ENCODE measurements at places on chromosomes 3 and 15.

- DNase-seq = peak; percentile 10
Observed at GRCh38 chr3:182909318-182910040, 70.9 kb downstream of the DCUN1D1 start.

DNA sequence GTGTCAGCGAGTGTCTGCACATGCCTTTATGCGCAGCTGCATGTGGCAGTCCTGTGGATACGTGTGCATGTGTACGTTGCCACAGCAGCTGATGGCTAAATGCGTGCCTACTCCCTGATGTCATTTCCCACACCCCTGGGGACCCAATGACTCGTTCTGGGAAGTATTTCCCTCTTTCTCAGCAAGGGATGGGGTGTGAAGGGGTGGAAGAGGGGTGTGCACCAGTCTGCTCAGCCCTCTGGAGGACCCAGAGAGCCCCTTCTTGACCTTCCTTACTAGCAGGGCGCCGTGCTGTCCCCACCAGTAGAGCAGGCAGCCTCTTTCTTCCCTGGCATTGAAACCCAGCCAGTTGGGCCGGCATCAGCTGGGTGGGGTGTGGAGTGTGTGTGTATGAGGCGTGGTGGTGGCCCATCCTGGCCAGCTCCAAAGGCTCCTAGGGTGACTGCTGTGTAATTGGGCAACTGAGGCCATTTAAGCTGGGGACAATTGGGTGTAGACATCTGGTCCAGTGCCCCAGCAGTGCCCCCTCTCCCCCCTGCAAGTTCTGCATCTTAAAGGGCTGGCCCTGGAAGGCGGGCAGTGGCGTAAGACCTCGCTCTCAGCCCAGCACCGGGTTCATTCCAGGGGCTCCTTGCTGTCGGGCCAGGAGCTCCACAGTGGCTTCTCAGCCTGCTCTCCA lies 19.2 kb downstream of the SNX33 start:
- peak; percentile 96 for DNase-seq

GRCh38 chr15:41904541-41905005 lies 10.7 kb upstream of the SPTBN5 start:
- DNase-seq = peak; percentile 80

GRCh38 chr3:101848754-101849713 lies at the start of gene NFKBIZ:
Gene NFKBIZ (plus strand): TSS chr3:101849514. CDS start chr3:101849629, 115 bp downstream.
- DNase-seq = peak; percentile 91

DNA sequence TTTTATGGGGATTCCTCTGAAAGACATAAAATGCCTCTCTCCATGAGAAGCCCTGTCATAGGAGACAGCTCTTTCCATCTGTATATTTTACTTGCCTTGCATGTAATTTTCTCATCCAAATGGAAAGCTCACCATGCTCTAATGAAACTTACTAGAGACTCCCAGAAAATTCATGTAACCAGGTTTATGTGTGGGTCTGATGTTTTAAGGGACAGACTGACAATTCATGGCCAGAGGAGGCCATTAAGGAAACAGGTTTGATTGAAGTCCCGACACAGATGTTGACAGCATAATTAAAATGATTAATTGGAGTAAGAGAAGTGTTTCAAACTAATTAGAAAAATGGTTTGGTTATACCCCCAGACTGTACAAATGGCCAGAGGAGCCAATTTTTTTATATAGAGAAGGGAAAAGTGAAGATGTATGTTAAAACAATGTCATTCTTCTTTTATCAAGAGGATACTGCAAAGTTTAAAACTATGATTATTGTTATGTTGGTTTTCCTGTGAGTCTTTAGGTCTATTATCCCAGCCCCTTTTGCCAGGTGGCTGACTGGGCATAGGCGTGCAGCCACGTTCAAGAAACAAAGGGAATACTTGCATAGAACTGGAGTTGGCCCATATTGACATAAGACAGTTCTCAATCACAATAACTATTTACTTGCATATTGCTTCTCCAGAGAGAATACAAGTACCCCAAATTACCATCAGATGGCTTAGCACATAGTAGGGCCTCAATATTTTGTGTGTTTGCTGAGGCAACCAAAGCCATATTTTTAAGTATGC lies 64.8 kb downstream of the RBMS3 start:
- no peak for DNase-seq

DNA sequence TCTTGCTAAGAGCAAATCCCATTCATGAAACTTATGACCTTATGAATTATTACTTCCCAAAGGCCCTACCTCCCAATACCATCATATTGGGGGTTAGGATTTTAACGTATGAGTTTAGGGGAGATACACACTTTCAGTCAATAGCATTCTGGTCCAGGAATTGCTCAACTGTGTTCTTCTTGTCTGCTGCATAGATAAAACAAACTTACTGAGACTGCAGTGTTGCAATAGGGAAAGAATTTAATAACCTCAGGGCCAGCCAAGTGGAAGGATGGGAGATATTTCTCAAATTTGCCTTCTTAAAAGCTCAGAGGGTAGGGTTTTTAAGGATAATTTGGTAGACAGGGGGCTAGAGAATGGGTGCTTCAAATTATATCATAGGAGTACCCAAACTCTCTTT lies 625.8 kb downstream of the OTOL1 start:
- DNase-seq = no peak

GRCh38 chr3:49004352-49005302 lies 2.6 kb upstream of the WDR6 start:
- no peak for DNase-seq

DNA sequence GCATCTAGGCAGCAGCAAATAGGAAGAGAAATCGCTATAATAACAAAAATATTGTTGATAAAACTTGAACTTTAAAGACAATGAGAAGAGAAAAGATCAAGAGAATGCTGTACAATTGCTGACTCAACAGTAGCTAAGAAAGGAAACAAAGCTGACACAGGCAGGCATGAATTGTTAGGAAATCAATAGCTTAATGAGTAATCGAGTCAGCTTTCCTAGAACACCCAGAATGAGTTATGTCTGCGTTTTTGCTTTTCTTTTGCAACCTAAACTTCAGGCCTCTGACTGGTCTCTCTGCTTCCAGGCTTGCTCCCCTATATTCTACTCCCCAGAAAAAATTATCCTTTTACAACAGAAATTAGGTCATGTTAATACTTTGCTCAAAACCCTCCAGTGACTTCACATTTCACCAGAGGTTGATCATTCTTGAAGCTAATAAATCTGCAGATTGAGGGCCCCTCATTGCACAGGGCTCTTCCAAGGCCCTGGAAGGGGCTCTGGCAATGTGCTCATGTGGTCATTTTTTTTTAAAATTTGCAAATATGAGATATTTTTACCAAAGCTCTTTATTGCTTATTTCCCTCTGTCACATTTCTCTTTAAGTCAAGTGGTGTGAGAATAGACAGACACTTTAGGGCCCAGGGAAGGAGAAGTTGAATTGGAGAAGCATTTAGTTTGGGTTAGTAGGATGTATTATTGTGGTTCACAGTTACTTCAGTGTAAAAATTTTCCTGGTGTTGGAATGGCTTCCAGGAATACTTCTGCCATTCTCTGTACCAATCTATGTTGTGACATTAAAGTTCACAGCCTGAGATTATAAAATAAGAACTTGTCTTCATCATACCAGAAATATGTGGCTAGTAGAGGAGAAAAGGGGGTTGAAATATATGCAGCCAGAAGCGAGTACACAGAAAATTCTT lies 116.3 kb downstream of the TMCO5A start:
- no peak for DNase-seq

GRCh38 chr15:56871867-56872266 lies 46.6 kb upstream of the TCF12 start:
- DNase-seq = no peak

- no peak for DNase-seq
Observed at GRCh38 chr15:61030451-61030850, 198.7 kb downstream of the RORA start.

GRCh38 chr3:52297242-52298148 lies 9.9 kb downstream of the GLYCTK start:
- no peak for DNase-seq

GRCh38 chr15:81327516-81327915 lies 3.6 kb upstream of the STARD5 start:
- DNase-seq = no peak

DNA sequence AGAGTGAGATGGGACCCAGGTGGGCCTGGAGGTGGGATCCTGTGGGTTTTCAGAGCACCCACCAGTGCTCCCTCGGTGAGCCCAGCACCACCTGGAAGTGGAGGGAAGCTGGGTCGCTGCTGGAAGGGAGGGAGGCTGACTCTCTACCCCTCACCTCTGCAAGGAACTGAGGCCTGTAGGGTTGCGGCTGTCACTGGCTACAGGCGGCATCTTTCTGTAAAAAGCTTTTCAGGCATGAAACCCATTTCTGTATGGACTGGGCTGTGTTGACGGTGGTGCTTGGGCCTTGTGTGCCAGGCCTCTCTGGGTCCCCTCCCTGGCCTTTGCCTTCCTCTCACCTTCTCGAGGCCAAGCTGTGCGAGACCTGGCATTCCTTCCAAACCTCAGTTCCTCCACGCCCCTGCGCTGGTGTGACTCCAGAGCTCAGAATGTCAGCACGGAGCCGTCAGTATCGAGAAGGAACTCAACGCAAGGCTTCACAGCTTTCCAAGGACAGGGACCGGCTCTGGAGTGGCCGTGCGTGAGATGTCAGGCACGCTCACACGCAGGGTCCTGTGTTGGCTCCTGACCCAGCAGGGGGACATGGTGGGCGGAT lies 16.6 kb downstream of the ABTB1 start:
- no peak for DNase-seq

- DNase-seq = no peak
Observed at GRCh38 chr3:10365791-10366190, 44.9 kb upstream of the SEC13 start.

GRCh38 chr15:47961401-47962090 lies 159.2 kb upstream of the SLC24A5 start:
- DNase-seq = no peak

DNA sequence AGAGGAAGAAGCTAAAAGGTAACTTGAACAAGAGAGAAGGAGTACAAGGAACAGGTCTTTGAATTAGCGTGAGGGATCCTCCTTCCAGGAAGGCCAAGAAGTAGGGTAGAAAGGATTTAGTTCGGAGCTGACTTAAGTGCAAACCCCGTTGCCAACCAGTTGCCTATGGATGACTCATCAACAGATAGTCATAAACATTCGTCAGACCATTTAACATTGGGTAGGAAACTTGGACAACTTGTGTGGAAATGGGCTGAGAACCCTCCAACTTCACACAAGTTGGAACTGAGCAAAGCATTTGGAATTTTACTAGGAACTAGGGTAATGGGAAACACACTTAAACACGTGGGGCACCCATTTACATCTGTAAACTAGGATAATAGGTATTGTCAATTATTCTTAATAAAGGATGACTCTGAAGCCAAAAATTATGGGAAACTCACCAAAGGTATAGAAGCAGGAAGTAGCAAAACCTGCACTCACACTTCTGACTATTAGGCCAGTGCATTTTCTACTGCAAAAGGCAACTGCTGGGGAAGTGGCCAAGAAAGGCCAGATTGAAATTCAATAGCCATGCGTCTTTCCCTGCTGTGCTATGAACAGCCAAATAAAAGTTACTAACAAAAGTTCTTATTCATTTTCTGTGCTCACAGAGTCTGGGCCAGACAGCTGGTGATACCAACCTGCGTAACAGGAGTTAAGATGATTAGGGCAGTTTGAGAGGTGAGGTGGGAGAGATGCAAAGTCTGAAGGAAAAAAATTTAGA lies 174.5 kb upstream of the TMC3 start:
- no peak for DNase-seq

- DNase-seq = no peak
Observed at GRCh38 chr3:45906681-45907407, 20.5 kb downstream of the CCR9 start.

- DNase-seq = no peak
Observed at GRCh38 chr3:101807888-101808287, 28.9 kb downstream of the NXPE3 start.
